ENCODE measurements at places on chromosomes 11 and 22. TPM values are rescaled to one million over a fixed set of nuclear protein-coding genes. Genes with fewer than 3 reads are reported as not detected.
A peak's percentile ranks its signal among the peaks of the same experiment; 100 is the strongest.

DNA sequence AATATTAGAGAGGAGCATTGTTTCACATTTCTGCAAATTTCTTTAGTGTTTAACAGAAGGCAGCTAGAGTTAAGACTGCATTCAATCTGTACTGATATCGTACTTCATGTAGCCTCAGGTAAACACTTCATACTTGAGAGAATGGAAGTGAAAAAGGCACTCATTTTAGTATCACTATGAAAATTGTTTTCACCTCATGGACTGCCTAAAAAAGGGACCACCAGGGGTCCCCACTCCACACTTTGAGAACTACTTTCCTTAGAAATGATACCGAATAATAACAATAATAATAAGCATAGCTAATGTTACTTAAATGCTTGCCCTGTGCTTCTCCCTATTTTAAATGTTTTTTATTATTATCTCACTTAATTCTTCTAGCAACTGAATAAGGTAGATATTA is 95.1 kb downstream of the BLID start:
- DNase-seq: no peak

- no peak for DNase-seq
These were observed 36.6 kb downstream of the PARVG start for GRCh38 chr22:44217346-44217745.

The HORMAD2 gene
- not detected for total RNA-seq

DNA sequence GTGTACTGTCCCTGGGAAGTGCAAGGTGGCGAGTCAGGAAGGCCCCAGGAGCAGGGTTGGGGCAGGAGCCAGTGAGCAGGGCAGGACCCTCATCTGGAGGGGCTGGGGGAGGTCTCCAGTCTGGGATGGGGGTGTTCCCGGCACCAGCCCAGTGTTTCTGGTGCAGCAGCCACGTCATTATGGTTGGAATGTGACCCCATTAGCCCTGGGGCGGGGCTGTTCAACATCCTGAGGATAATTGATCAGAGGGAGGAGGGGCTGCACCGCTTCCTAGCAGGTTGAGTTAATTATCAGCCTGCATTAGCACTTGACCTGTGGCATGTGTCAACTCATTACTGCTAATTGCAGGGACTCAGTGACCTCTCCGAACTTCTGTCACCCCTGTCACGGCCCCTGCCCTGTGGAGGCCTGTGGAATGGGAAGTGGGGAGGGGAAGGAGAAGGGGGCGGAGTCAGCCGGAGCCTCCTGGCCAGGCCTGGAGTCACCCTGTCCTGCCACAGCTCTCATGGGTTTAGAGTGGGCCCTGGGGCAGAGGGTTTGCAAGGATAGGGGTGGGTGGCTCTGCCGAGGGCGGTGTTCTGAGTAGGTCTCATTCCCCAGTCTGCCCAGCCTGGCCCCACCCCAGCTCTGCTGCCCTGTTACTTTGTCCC is 52.8 kb upstream of the CCDC188 start:
- peak; percentile 79 for DNase-seq

GRCh38 chr22:36911887-36912661 is 1.4 kb upstream of the CSF2RB start:
- no peak for DNase-seq

The PLAAT2 gene
- total RNA-seq: 9.5 TPM

The SMTNL1 gene
- not detected for total RNA-seq

DNA sequence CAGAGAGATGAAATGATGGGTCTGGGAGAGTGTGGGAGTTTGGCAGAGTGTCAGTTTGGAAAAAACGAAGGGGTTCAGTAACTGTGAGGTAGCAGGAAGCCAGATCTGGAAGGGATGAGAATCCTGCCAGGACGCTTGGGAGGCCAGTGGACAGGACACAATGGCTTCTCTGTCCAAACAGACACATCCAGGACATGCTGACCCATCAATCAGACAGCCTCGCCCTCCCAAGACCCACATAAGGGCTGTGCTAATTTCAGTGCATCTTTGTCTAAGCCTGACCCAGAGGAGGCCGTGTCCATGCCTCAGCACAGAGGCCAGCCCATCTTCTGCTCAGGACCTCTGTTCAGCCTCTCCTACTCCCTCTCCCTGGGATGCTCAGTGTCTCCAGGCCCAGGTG is 576.5 kb upstream of the B3GAT1 start:
- DNase-seq: no peak
